ENCODE measurements at places on chromosomes 1 and 21.

- no peak for DNase-seq
Observed at GRCh38 chr1:26014179-26014578, 7.4 kb upstream of the EXTL1 start.

DNA sequence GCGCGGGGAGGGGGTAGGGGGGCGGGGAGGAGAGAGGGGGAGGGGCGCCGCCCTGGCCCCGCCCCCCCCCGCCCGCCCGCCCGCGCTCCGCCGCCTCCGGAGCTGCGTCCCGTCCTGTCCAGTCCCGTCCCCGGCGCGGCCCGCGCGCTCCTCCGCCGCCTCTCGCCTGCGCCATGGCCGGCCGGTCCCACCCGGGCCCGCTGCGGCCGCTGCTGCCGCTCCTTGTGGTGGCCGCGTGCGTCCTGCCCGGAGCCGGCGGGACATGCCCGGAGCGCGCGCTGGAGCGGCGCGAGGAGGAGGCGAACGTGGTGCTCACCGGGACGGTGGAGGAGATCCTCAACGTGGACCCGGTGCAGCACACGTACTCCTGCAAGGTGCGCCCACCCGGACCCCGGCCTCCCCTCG is at the start of gene AGRN:
AGRN (plus strand) TSS at position 121 of the 405 bp plus-strand sequence; CDS start at position 174, 53 bp downstream.
- peak; percentile 60 for DNase-seq

GRCh38 chr1:160997323-160998038 is 23.5 kb downstream of the F11R start:
- DNase-seq: no peak

- DNase-seq: no peak
Observed at GRCh38 chr1:150194381-150195031, 41.4 kb downstream of the ANP32E start.

GRCh38 chr1:8607906-8608305 is 209.5 kb downstream of the RERE start:
- no peak for DNase-seq

DNA sequence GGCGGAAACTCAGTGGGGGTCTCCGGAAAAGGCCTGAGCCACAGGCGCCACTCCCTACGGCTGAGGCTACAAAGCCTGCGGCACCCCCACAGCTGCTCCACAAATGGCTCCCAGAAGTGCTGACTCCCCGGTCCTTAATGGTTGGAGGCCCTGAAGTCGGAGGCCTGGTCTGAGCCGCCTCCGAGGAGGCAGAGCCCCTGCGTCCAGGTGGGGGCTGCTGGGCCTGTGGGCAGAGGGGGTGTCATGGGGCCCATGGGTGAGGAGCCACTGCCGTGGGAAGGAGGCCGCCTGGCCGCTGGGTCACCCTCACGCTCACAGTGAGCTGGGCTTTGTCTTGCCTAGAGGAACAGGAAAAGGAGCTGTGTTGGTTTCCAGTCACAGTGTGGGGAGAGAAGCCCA is 12.4 kb upstream of the COL18A1 start:
- no peak for DNase-seq

GRCh38 chr1:201427963-201428362 is 6.4 kb upstream of the TNNI1 start:
- DNase-seq: no peak

DNA sequence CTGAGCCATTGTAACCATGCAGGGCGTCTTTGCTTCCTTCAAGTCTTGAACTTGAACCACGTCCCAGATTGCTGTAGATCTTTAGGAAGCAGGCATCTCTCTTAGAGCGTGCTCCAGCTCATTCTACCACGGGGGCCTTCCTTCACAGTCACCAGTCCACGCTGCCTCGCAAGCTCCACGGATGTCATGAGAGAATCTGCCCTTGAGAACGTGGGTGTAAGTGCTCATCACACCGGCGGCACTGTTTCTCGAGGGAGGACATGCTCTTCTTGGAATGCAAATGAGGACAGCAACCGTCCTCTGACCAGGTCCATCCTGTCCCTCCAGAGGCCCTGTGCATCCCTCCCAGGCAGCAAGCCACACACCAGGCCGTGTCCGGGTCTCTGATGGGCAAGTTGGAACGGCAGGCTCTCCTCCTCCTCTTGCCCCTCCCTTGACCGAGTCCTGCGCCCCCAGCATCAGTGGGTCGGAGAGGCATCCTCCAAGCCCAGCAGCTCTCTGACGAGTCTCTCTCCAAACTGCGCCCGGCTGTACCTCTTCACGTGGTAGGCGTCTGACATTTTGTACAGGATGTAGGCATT is 103.1 kb downstream of the PGBD5 start:
- DNase-seq: no peak

DNA sequence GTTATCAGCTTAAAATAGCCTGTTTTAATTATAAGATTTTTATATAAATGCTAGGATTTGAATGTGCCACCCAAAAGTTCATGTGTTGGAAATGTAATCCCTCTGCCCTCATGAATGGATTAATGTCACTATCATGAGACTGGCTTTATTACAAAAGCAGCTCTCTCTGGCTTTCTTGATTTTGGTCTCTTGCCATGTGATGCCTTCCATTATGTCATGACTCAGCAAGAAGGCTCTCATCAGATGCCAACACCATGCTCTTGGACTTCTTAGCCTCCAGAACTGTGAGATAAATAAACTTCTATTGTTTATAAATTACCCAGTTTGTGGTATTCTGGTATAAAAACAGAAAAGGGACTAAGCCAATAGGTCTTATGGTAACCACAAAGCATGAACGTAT is 6.9 kb upstream of the PRSS38 start:
- DNase-seq: no peak

DNA sequence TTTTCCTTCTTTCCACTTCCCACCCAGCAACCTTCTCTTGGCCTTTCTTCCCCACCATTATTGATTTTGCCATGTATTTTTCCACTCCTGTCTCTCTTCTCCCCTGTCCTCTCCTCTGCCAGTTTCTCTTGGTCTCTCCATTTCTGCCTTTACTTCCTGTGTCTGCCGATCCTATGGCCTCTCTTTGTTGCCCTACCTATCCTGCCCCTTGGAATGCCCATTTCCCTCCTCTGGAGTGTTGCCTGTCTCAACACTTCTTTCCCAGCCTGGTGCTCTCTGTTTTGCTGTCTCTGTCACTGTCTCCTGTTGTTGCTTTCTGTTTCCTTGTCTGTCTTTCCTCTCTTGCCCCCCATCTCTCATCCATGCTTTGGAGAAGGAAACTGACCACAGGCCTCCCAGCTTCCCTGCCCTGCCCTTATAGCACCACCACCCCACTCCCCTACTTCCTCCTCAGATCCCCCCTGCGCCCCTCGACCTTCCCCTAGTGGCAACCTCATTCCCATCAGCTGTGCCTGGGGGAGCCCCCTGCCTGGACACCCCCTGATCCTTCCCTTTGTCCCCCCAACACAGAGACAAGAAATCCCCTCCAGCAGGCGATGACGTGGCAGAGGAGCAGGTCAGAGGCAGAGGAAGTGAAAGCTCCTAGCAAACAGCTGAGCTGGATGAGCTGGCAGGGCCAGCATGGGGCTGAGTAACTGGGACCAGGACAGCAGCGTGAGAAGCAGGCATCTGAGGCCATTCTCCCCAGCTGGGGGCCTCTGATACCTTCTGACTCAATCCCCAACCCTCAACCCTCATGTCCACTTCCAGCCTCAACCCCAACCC is 6.6 kb upstream of the ETV3L start:
- DNase-seq: no peak

- no peak for DNase-seq
Observed at GRCh38 chr1:234893725-234894630, 234.7 kb downstream of the TOMM20 start.

DNA sequence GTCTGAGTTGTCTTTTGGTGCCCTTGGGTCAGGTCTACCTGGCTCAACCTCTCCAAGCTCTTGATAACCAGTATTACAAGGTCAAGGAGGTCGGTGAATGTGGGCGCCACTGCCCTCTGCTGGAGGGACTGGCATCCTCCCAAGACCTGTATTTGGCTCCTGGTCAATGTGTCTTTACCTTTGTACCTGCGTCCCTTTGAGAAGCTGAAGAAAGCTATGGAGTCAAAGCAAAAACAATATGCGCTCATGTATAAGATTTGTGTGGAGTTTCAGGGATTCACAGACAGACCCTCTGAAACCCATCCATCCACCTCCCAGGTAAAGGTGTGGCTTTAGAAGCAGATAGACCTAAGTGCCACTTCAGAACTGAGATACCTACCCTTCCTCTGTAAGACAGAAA is 61.8 kb upstream of the NBL1 start:
- DNase-seq: no peak

- no peak for DNase-seq
Observed at GRCh38 chr1:110255392-110255787, 45.3 kb downstream of the KCNC4 start.

DNA sequence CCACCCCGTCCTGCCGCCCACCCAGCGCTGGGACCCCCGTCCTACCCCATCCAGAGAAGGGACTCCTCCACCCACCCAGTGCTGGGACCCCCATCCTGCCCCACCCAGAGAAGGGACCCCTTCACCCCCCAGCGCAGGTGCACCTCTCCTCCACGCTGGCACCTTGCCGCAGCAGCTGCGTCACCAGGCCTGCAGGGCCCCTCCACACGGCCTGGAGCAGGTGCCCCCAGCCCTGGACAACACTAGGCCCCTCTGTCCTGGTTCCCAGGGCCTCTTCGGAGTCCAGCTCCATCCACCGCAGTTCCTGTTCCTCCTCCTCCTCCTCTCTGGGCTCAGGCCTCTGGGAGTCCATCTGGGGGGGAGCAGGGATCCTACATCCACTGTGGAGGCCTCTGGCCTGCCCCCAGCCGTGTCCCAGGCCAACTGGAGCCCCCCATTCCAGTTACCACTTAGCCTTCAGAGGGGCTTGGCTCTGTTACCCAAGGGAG is 378 bp downstream of the ANKRD65 start:
- DNase-seq: no peak

- DNase-seq: no peak
Observed at GRCh38 chr1:151535326-151536271, 4.5 kb upstream of the TUFT1 start.

GRCh38 chr1:12543740-12544154 is 74.3 kb downstream of the DHRS3 start:
- no peak for DNase-seq

DNA sequence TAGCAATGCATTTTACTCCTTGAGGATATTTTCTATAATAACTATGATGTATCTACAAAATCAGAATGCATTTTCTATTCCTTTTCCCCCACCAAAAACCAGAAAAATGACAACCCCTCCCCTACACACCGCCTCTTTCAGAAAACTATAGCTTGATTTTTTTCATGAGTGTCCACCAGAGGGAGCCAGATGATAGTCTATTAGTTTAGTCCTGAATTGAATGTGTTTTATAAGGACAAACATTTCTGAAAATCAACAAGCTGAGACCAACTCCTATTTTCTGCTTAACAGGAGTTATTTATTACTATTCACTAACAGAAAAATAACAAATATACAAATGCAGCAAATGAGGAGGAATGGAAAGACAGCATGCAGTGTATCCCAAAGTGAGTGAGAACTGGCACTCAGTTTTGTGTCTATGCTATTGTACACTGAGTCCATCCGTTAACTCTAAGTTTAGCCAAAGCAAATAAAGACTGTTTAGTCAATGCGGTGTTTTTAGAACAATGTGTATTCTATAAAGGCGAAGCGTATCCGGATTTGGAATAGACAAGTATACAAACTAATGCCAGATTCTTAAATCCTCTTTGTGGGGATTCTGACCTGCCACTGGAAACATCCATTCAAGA is 182.6 kb downstream of the VAV3 start:
- DNase-seq: peak; percentile 40

DNA sequence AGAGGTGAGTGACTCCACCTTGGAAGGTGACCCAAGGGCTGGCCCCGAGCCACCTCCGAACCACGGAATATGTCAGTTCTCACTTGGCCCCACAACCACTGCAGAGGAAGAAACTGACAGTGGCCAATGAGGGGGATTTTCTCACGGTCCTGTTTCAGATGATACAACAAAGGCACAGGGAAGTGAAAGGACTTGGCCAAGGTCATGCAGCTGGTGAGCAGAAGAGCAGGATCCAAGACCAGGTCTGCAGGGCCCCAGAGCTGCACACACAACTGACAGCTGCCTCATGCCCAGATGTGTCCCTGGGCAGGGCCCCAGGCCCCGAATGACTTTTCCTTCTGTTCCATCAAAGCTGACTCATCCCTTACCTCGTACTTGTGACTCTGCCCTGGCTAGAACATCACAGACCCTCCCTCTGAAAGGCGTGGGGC is 25.8 kb upstream of the EVA1B start:
- DNase-seq: no peak

DNA sequence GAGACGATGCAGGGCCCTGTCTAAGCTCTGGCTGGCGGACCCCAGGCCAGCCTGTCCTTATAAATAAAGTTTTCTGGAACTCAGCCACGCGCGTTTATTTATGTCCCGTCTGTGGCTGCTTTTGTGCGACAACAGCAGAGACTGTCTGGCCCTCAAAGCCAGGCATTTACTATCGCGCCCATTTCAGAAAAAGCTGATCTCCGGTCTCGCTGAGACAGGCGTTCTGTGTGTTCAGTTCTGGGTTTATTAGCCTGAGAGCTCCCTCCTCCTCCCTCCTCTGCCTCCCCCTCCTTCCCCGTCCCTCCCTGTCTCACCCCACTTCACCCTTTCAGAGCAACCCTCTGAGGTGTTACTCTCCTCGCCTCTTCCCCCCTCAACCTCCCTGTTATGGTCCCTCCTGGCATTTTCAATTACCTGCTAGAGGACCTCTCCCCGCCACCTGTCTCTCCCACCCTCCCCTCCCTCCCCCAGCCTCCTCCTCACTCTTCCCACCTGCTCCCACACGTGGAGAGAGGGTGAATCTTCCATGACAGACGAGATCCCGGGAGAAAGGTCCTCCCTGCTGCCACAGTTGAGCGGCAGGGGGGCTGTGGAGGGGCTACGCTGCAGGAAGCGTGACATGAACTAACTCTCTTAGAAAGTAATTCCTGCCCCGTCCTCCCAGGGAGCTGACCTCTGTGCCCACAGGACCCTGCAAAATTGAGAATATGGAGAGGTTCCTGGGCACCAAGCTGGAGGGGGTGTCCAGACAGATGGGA is 59.9 kb downstream of the SPSB1 start:
- DNase-seq: no peak

GRCh38 chr1:26530895-26531598 is 1.5 kb downstream of the RPS6KA1 start:
- DNase-seq: peak; percentile 36

- no peak for DNase-seq
Observed at GRCh38 chr1:215720126-215720525, 153.0 kb downstream of the KCTD3 start.

GRCh38 chr1:108828074-108828961 is 28.6 kb downstream of the AKNAD1 start:
- DNase-seq: peak; percentile 45

- DNase-seq: no peak
Observed at GRCh38 chr1:178614286-178614685, 101.4 kb downstream of the TEX35 start.
